PC-9 (cell line): ENCODE measurements at places on chromosomes 2 and 18.

- no peak overlapping the region for H3K4me3 ChIP-seq
- peaks cover 16% of the 10 kb centered on the region for H3K4me1 ChIP-seq
- no peak overlapping the region for H3K27ac ChIP-seq
- no peaks in the 10 kb centered on the region for H3K27me3 ChIP-seq
These were observed 79.8 kb upstream of the CAVIN2 start for GRCh38 chr2:191926671-191927070.

DNA sequence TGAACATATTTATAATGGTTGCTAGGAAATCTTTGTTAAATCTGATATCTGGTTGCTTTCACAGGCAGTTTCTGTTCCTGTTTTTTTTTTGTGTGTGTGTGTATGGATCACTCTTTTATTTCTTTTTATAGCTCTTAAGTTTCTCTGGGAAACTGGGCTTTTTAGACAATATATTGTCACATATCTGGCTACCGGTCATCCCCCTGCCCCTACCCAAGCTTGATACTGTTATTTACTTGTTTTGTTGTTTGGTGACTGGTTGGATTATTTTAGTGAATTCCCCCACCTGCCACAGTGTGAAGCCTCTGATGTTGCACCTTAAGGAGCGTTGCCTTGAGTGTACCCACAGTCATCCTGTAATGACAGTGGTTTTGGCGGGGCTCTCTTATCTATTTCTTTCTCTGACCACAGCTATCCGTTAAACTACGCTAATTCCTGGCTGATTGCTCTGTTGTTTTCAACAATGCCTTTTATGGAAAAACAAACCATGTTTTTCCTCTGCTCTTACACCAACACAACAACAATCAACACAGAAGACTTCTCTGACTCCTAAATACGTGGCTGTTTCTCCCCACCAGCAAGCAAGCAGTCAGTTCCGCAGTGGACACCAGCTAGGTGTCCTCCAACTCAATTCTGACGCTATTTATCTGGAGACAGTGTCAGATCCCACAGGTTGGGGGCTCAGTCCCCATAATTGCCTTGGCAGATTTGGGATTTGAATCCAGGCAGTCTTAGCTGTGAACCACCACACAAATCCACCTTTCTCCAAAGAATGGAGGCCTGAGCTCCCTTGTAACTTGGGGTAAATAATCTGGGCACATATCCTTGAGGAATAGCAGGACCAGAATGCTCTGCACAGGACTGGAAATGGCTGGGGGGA, 10.9 kb downstream of the GNLY start:
- no peaks in the 10 kb centered on the region for H3K27me3 ChIP-seq
- H3K4me3 ChIP-seq: no peak overlapping the region
- no peaks in the 10 kb centered on the region for H3K36me3 ChIP-seq

DNA sequence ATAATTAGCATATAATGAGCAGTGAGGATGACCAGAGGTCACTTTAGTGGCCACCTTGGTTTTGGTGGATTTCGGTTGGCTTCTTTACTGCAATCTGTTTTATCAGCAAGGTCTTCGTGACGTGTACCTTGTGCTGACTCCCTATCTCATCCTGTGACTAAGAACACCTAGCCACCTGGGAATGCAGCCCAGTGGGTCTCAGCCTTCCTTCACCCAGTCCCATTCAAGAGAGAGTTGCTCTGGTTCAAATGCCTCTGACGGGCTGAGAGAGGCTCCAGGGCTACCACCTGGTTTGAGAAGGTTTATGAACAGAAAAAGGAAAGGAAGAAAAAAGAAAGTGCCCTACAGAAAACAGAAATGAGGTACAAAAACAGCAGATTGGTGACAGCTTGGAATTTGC, 738.7 kb downstream of the SOCS6 start:
- no peak for DNase-seq
- no peaks in the 10 kb centered on the region; the same call in 1 of the 2 replicates for H3K4me1 ChIP-seq
- no peak overlapping the region for H3K27ac ChIP-seq
- no peaks in the 10 kb centered on the region for H3K36me3 ChIP-seq
- no peaks in the 10 kb centered on the region for H3K27me3 ChIP-seq
- no peak overlapping the region for H3K4me3 ChIP-seq

DNA sequence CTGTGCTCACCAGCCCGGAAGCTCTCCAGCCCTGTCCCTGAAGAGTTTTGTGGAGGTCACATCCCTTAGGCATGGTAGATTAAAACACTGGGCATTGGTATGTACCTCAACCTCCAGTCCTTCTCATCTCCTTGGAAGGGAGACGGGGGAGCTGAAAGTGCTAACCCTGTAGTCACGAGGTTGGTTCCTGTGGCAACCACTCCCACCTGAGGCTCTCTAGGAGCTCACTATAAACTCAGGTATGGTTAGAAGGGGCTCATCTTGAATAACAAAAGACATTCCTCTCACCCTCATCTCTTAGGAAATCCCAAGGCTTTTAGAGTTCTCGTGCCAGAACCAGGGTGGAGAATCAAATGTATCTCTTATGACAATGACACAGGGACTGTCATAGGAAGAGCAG, 43.0 kb upstream of the MGAT4A start:
- no peak overlapping the region for H3K27ac ChIP-seq
- peaks cover 4% of the 10 kb centered on the region for H3K4me1 ChIP-seq
- H3K36me3 ChIP-seq: no peaks in the 10 kb centered on the region

DNA sequence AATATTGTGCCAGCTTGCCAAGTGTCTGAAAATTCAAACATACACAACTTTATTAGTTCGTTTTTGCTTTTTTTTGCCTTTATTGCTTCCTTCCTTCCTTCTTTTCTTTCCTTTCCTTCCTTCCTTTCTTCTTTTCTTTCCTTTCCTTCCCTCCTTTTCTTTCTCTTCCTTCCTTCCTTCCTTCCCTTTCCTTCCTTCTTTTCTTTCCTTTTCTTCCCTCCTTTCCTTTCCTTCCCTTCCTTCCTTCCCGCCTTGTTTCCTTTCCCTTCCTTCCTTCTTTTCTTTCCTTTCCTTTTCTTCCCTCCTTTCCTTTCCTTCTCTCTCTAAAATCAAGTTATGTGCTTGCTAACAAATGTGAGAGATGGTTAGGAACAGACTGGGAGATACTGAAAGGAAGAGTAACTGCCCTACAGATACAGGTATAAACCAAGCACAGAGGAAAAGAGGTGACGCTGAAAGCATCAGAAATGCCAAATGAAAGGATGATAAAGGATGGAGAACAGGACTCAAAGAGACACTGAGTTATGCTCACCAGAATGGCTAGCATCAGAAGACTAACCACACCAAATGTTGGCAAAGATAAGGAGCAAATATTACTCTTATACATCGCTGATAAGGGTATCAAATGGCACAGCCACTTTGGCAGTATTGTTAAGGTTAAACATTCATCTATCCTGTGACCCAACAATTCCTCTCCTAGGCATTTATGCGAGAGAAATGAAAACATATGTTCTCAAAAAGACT, 151.6 kb downstream of the MREG start:
- no peak overlapping the region for H3K4me3 ChIP-seq
- H3K27ac ChIP-seq: no peak overlapping the region
- no peak for DNase-seq
- H3K4me1 ChIP-seq: no peaks in the 10 kb centered on the region

- H3K4me1 ChIP-seq: no peaks in the 10 kb centered on the region
- H3K36me3 ChIP-seq: no peaks in the 10 kb centered on the region
- no peak overlapping the region for H3K4me3 ChIP-seq
- no peak overlapping the region for H3K27ac ChIP-seq
- DNase-seq: no peak
These were observed 193.9 kb upstream of the HS6ST1 start for GRCh38 chr2:128512379-128513115.

DNA sequence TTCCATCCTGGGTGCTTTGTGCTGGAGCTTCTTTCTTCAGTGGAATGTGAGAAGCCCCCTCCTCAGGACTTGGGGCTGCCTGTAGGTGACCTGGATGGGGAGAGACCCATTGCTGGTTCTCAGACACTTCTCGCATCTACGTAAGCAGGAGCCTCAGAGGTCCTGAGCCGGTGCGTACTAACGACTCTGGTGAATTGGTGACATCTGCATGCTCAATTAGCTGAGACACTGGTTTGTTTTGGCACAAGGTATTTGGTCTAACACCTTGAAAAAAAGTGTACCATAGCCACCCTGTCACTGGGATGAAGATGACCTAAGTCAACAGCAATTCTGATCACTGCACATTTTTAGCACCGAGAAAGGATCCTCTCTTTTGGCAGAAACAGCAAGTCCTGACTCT, 57.7 kb downstream of the LRRC30 start:
- no peak overlapping the region for H3K27ac ChIP-seq
- H3K36me3 ChIP-seq: no peaks in the 10 kb centered on the region
- no peaks in the 10 kb centered on the region for H3K4me1 ChIP-seq
- peaks cover 39% of the 10 kb centered on the region for H3K27me3 ChIP-seq
- H3K4me3 ChIP-seq: no peak overlapping the region

DNA sequence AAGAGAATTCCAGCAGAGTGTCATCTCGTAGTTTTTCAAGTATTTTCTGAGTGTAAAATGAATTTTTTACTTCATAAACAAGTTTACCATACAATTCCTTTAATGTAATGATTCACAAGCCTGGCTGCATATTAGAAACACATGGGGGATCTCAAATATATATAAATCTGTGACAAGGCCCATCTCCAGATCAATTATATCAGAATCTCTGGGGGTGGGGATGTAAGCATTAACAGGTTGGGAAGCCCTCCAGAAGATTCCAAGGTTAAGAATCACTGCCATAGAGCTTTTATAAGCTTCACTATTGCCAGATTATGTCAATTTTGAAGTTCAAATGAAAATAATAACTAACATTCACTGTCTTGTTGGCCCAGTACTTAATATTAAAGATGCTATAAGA, 111.2 kb downstream of the BAZ2B start:
- no peak overlapping the region for H3K4me3 ChIP-seq
- DNase-seq: no peak
- H3K36me3 ChIP-seq: no peaks in the 10 kb centered on the region
- H3K27ac ChIP-seq: no peak overlapping the region
- no peaks in the 10 kb centered on the region for H3K27me3 ChIP-seq
- H3K4me1 ChIP-seq: peaks cover 17% of the 10 kb centered on the region

DNA sequence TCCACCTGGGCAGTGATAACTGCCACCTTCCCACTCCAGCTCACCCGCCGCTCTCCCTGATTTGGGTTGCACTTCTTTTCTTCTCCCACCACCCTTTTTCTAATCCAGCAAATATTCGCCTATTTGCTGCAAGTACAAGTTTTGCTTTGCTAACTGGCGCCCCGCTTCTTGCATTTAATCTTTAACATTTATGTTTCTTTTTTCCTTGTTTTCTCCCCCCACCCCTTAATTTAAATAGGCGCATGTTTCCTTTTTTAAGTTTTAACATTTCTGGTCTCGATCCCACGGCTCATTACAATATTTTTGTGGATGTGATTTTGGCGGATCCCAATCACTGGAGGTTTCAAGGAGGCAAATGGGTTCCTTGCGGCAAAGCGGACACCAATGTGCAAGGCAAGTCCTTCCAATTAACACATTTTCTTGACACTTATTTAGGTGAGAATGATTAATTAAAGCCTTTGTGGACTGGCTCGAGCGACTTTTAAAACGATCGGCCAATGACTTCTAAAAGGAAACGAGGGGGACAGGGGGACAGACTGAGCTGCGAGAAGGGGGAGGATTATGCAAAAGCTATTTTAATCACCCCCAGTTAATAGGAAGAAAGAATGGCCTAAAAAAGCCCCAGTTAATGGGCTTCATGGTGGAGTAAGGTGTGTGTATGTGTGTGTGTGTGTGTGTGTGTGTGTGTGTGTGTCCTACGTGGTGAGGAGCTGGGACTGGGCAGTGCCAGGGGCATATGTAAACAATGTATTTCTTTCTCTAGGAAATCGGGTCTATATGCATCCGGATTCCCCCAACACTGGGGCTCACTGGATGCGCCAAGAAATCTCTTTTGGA, 1.6 kb downstream of the TBR1 start:
- no peak overlapping the region for H3K27ac ChIP-seq
- H3K4me3 ChIP-seq: no peak overlapping the region
- H3K27me3 ChIP-seq: no peaks in the 10 kb centered on the region
- no peaks in the 10 kb centered on the region for H3K36me3 ChIP-seq
- no peak for DNase-seq
- no peaks in the 10 kb centered on the region for H3K4me1 ChIP-seq

GRCh38 chr18:53747210-53747609, 477.3 kb downstream of the MBD2 start:
- no peaks in the 10 kb centered on the region for H3K4me1 ChIP-seq
- no peaks in the 10 kb centered on the region for H3K27me3 ChIP-seq
- no peaks in the 10 kb centered on the region for H3K36me3 ChIP-seq
- H3K4me3 ChIP-seq: no peak overlapping the region
- no peak for DNase-seq

DNA sequence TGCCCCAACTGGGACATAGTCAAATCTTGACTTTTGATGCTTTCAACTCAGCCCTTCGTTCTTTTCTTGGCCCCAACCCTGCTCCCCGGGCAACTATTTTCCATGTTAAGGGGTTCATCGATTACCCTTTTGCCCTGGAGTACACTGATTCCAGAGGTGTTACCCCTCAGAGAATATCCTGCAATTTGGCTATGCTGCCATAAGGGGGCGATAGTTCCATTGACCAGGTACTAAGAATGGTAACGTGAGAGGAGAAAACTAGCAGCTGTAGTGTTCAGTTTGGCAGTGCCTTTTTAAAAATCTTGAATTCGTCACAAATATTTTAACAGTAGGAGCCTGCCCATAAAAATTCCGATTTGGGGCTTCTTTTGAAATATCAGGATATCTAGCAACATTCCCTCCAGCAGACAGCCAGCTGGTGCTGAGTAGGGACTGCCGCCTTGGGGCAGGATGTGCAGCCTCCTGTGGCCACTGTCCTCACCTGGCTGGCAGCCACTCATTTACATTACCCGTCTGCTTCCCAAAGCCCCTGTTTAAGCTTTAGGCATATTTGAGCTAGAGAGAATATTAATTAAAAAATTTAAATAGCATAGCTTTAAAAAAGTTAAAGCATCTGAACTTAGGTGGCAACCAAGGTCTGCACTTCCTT, 146.3 kb upstream of the SKOR2 start:
- no peak overlapping the region for H3K4me3 ChIP-seq
- H3K4me1 ChIP-seq: no peaks in the 10 kb centered on the region
- H3K27ac ChIP-seq: no peak overlapping the region
- DNase-seq: no peak

DNA sequence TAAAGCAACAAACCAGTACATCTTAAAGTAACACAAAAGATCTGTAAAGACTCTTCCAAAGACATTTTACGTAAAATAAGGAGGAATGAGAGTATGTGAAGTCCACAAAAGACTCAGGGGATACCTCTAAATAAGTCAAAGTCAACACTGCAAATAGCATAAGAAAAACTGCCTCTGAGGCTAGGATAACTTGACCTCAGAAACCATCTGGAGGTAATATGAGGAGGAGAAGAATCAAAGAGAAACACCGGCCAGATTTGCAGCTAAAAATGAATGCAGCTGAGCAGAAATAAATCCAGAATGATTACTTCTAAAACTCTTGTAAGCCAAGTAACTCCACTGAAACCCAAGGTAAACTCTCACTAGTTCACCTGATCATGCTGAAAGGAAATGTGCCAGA, 52.2 kb upstream of the ERMN start:
- H3K4me1 ChIP-seq: no peaks in the 10 kb centered on the region
- DNase-seq: no peak
- no peaks in the 10 kb centered on the region for H3K36me3 ChIP-seq
- no peaks in the 10 kb centered on the region for H3K27me3 ChIP-seq
- H3K4me3 ChIP-seq: no peak overlapping the region
